Activated CD4-positive, alpha-beta T cell treated with anti-CD3 and anti-CD28 coated beads, Interleukin-2, amount 50 U/mL, for 1 hour (primary cell): ENCODE measurements at places on chromosomes 7 and 10.

GRCh38 chr10:125691160-125691981, 8.4 kb upstream of the TEX36 start:
- no peak for DNase-seq

GRCh38 chr7:111953611-111954010, 252.6 kb downstream of the DOCK4 start:
- no peak for DNase-seq

DNA sequence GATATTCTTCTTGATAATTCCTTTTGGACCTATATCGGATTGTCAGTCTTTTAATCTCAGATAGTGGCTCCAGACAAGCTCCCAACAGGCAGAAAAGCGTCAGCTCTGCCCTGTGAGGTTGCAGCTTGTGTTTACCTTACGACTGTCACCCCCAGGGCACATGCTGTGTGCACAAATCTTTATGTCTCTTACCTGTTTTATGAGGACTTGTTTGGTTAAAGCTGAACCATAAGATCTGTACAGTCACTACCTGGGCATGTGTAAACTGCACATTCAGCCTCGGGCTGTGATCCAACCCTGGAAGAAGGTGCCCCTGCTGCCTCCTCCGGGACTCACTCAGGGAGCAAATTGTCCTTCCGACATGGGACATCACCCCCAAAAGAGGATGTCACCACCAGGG, 119.8 kb downstream of the GALNT17 start:
- no peak for DNase-seq

- no peak for DNase-seq
Observed at GRCh38 chr7:18874880-18875279, 242.6 kb downstream of the TWIST1 start.

- no peak for DNase-seq
Observed at GRCh38 chr10:34628174-34628796, 186.8 kb downstream of the PARD3 start.

- no peak for DNase-seq
Observed at GRCh38 chr10:23174977-23175512, 17.1 kb upstream of the PTF1A start.

- peak; percentile 85 for DNase-seq
Observed at GRCh38 chr10:119305860-119306513, 98.6 kb downstream of the GRK5 start.

DNA sequence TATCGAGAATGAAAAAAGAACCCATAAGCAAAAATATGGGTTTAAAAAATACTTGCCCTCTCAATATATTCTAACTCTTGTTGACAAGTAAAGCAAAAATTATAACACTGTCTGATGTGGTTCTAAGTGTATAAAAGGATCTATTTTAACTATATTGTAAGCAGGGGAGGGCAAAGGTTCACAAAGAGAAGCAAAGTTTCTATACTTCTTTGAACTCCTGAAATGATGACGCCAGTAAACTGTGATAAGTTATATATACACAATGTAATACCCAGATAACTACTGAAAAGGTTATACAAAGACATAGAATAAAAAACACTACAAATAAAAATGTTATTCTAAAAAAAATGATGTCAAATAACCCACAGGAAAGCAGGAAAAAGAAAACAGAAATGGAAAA, 37.1 kb downstream of the PDLIM1 start:
- DNase-seq = no peak

DNA sequence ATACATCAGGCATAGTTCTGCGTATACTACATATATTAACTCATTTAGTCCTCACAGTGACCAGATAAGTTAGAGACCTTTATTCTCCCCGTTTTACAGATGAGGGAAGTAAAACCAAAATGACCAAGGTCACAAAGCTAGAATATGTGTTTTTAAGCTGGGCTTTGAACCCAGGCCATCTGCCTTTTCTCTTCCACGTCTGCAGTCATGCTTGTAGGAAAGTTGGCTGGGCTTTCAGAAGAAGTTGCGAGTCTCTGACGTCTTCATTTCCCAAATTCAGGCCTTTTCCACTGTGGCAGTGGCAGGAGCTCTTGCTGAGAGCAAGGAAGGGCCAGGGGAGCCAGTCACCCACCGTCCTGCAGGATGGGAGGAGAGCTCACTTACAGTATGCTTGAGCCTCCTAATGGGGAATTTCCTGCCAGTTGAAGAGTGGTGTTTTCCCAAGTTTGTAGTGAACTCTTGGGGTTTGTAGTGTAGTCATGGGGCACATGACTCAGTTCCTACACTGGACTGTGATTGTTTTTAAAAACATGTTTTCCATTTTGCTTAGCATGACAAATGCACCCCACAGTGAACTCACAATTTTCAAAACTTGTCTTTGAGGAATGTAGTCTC, 34.2 kb downstream of the CYP17A1 start:
- DNase-seq = no peak

GRCh38 chr10:65110009-65110408, 1588.8 kb downstream of the REEP3 start:
- no peak for DNase-seq

- DNase-seq = no peak
Observed at GRCh38 chr7:34077168-34077567, 171.8 kb downstream of the BMPER start.

DNA sequence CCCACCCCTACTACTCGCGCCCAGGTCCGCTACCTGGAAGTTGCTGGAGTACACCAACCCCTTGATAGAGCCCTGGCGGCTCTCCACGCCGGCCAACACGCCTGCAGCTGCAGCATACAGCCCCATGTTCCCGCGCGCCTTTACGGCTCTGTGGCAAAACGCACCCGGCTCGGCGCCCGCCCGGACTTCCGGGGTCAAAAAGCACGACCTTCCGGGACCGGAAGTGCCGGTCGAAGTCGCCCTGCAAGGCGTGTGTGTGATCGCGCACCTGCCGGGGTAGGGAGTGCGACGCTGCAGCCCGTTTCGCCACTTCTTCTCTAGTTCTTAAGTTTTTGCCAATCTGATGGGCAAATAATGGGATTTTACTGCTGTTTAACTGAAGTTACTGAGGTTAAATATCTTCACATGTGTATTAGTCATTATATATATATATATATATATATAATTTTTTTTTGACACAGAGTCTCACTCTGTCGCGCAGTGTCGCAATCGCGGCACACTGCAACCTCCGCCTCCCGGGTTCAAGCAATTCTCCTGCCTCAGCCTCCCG, at the start of gene NSUN5:
Gene NSUN5 (minus strand): TSS at position 162 of the 550 bp plus-strand sequence. CDS start 36 bp downstream, at position 126.
- peak; percentile 88 for DNase-seq

DNA sequence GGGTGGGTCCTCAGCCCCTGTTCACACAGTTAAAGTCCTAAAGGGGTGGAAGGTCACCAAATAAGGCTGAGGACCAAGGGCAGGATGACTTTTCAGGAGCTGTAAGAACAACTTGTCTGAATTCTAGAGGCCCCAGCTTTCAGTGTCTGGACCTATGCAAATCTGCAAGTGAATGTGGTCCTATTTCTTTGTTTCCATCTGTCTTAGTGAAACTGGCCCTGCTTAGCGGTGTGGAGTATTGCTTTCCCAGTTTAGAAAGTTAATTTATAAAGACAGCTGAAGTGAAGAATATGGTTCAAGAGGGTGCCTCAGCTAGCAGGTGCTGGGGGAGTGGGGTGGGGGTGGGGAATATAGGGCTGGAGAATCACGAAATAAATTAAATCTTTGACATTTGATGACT, 40.1 kb downstream of the HHEX start:
- no peak for DNase-seq

DNA sequence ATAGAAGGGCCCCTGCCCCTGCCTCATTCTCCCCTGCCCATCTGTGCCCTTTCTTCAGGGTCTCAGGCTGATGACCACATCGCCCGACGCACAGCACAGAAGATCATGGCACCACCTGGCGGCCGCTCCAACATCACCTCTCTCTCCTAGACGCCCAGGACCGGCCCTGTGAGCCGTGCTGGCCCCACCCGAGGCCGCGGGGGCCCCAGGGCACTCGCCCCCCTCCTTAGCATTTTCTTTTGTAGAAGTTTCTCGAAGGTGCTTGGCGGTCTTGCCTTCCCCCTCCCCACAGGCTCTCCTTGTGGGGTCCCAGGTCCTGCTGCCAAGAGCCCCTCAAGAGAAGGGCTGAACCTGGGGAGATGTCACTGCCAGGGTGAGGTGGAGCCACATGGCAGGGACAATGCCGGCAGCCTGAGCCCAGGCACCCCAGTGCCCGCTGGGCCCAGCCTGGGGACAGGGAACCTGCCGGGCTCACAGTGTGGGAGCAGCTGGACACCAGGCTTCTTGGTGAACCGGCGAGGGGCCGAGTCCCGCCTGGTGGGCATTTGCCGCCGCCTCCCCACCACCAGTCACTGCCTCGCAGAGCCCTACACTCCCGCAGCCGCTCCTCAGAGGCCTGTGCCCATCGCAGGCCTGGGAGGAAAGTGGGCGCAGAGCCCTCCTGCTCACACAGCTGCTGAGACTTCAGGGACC, 18.2 kb downstream of the DPYSL4 start:
- no peak for DNase-seq

- no peak for DNase-seq
Observed at GRCh38 chr7:85469446-85470010, 282.7 kb upstream of the SEMA3D start.

GRCh38 chr7:13115157-13115772, 427.8 kb downstream of the ARL4A start:
- DNase-seq = no peak

DNA sequence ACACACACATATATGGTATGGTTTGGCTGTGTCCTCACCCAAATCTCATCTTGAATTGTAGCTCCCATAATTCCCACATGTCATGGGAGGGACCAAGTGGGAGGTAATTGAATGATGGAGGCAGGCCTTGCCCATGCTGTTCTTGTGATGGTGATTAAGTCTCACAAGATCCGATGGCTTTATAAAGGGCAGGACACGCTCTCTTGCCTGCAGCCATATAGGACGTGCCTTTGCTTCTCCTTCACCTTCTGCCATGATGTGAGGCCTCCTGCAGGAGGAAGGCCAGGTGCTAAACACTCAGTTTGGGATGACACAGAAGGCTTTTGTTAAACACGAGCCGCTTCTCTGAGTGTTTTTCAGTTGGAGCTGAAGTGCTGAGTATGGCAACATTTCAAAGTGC, 205.3 kb upstream of the KLF6 start:
- DNase-seq = no peak
